Activated CD4-positive, alpha-beta T cell treated with anti-CD3 and anti-CD28 coated beads, Interleukin-2, amount 10 ng/mL, durations not matched to agents 7 days and 5 days (primary cell): ENCODE measurements at places on chromosomes 3 and 15. TPM values are rescaled to one million over a fixed set of nuclear protein-coding genes. Genes with fewer than 3 reads are reported as not detected.

GRCh38 chr3:112635674-112636073, 5.3 kb downstream of the CCDC80 start:
- H3K27ac ChIP-seq, result no peak overlapping the region
- H3K4me3 ChIP-seq, result no peak overlapping the region
- DNase-seq, result no peak
- peaks cover 6% of the 10 kb centered on the region for H3K27me3 ChIP-seq
- no peaks in the 10 kb centered on the region for H3K36me3 ChIP-seq

GRCh38 chr3:81967393-81967792, 205.9 kb upstream of the GBE1 start:
- H3K27me3 ChIP-seq, result peaks cover 3% of the 10 kb centered on the region
- H3K4me3 ChIP-seq, result no peak overlapping the region
- no peaks in the 10 kb centered on the region for H3K4me1 ChIP-seq

GRCh38 chr15:48337607-48338006, 6.4 kb downstream of the DUT start:
- no peak for DNase-seq
- no peak overlapping the region for H3K4me3 ChIP-seq
- H3K27me3 ChIP-seq, result no peaks in the 10 kb centered on the region
- H3K4me1 ChIP-seq, result peaks cover 56% of the 10 kb centered on the region

Gene DPPA2
- total RNA-seq, result not detected
